Stimulated activated CD8-positive, alpha-beta memory T cell treated with anti-CD3 and anti-CD28 coated beads, Interleukin-7, amount 100 ng/mL, for 1 hour (primary cell): ENCODE measurements at places on chromosomes 4 and X.

GRCh38 chrX:112877771-112878173 lies 37.1 kb upstream of the AMOT start:
- no peak for DNase-seq

- no peak for DNase-seq
Observed at GRCh38 chr4:139814323-139815015, 148.8 kb downstream of the MGST2 start.

DNA sequence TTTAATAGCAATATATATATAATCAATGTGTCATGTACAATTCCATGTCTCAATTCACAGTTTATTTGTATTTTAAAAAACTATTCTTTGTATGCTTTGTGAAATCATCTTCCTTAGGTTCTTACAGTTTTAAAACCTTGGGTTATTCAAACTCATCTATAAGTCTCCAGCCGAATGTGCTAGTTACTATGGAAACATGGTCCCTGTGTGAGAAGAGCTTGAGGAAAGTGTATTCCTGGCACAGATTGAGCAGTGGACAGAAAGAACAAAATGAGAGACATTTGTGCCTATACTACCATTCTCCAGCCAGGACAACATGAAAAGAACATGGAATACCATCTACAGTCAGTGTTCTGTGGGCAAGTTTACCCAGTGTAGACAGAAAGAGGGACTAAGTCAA lies 103.4 kb downstream of the EFHC2 start:
- no peak for DNase-seq

DNA sequence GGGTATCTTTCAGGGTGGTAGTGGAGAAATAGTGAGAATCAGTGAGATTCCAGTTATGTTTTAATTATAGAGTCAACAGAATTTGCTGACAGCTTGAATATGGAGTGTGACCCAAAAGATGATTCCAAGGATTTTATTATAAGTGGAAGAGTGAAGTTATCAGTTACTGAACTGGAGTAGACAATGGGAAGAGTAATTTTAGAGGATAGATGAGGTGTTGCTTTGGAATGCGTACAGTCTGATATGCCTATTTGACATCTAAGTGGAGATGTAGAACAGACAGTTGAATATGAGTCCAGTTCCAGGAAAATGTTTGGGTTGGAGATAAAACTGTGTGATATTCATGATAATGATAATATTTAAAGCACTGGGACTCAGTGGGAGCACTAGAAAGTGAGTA lies 174.2 kb downstream of the MAPK10 start:
- DNase-seq: no peak

DNA sequence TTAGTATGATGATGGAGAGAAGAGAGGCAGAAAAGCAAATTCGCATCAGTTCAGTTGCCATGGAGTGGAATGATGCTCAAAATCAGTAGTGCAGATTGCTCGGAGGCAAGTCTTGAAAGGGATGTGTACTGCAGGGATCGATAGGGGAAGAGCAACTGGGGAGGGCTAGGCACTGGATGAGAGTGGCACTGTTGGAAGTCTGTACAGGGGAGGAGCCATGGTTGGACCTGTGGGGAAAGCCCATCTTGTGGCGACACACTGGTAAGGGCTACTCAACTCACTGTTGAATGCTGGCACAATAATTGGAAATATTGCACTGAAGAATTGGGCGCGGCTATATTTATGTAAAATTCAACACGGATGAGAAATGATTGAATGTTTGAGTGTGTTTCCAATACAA lies 1.2 kb downstream of the RAB9B start:
- DNase-seq: no peak

DNA sequence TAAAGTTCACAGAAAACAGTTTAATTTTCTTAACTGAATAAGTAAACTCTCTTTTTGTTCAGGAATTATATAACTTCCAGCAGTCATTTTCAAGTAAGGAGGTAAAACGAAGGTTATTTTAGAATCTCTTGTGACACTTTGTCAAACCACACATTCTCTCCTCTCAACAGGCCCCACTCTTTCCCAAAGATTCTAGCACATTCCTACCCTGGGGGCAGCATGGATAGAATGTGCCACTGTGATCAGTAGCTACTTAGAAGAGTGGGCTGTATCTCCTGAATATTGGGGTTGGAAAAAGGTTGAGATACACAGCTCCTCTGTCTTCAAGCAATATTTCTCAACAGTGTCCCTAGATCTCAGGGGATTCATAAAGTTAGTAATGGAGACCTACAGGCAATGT lies 157.6 kb downstream of the EMCN start:
- no peak for DNase-seq

- no peak for DNase-seq
Observed at GRCh38 chr4:33996075-33996718, 2248.1 kb downstream of the ARAP2 start.

- DNase-seq: no peak
Observed at GRCh38 chrX:47558436-47558835, 2.6 kb upstream of the ARAF start.

DNA sequence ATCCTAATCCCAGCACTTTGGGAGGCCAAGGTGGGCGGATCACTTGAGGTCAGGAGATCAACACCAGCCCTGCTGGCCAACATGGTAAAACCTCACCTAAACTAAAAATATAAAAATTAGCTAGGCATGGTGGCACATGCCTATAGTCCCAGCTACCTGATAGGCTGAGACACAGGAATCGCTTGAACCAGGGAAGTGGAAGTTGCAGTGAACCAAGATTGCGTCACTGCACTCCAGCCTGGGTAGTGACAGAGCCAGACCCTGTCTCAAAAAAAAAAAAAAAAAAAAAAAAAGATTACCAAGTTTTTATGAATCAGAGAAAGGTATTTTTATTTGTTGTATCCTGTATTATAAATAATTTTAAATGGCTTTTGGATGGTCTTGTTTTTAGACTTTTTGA lies 15.1 kb downstream of the TRAPPC11 start:
- no peak for DNase-seq

DNA sequence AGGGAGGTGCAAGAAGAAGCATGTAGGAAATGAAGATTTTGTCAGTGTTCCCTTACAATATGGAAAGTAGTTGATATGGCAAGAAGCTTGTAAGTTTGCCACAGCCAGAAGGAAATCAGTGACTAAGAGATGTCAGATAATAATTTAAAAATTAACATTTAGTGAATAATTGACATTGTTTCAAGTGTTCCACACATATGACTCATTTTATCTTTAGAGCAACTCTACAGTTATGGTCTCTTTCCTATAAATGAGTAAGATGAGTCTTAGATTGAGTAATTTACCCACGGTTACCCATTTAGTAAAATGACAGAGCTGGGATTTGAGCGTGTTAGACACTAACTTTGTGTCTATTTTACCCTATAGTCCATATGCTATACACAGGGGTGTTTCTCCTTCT lies 300.3 kb upstream of the IRS4 start:
- DNase-seq: no peak

- DNase-seq: no peak
Observed at GRCh38 chrX:129961180-129962083, 21.0 kb upstream of the BCORL1 start.

- DNase-seq: no peak
Observed at GRCh38 chrX:22296871-22297270, 24.2 kb downstream of the CBLL2 start.

- DNase-seq: no peak
Observed at GRCh38 chr4:7394681-7395451, 39.9 kb downstream of the PSAPL1 start.

- DNase-seq: no peak
Observed at GRCh38 chr4:74975848-74976824, 43.2 kb downstream of the PARM1 start.

DNA sequence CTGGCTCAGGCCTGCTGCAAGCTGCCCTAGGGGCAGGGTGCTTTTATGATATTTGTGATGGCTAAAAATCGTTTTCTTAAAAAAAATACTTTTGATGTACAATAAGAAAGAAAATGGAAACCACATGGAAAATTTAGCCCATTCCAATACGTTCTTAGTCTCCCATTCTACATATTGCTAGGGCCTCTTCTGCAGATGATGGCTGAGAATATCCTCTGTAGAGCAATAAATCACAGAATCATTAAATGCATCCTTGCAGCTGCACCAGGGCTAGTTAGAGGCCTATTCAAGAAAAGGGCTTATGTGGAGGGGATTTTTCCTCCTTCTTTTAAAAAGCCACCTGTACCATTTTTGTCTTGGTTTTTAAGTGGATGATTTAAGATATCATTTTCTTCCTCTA lies 97.6 kb upstream of the C1GALT1C1 start:
- no peak for DNase-seq

GRCh38 chrX:40111868-40112267 lies 14.1 kb upstream of the BCOR start:
- no peak for DNase-seq

- DNase-seq: no peak
Observed at GRCh38 chr4:110543577-110543976, 67.6 kb downstream of the ENPEP start.

DNA sequence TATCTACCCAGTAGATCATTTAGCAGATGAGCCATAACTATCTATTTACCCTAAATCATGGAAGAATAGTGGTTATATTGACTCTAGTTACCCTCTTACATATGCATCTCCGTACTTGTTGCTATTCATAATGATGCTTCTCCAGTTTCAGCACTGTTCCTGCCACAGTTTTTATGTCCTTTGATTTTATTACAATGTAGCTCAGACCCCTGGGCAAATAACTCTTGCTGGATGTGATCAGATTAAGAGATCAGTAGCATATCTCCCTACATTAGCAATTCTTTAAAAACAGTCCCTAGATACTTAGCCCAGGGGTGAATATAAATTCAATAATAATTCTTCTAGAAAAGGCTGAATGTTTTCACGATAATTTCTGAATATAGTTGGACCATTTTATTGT lies 696.5 kb downstream of the ADGRL3 start:
- DNase-seq: no peak

DNA sequence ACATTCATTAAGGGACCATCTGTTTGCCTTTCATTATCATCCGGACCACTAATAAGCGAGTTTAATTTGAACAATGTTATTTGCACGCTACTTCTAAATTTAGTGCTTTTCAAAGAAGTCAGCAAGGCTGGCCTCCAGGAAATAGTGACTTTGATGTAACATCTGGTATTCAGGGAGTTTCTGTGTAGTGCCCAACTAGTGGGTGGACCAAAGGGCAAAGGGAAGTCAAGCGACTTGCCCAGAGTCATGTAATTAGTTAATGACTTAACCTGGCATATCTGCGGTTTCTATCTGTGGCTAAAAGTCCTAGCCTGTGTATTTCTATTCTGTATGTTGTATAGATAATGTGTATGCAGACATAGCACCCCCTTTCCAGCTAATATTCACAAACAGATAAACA lies 56.3 kb upstream of the LCORL start:
- no peak for DNase-seq

GRCh38 chrX:150857453-150857852 lies 41.0 kb downstream of the CD99L2 start:
- no peak for DNase-seq

DNA sequence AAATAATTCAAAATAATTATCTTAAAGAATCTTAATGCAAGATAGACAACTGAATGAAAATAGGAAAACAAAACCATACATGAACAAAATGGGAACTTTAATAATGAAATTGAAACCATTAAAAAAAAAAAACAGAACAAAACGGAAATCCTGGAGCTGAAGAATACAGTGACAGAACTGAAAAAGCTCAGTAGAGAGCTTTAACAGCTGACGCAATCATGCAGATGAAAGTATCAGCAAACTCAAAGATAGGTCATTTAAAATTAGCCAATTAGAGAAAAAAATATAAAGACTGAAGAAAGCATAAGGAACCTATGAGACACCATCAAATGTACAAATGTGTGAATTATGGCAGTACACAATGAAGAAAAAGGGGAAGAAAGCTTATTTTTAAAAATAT lies 18.8 kb downstream of the SLC25A31 start:
- DNase-seq: no peak

DNA sequence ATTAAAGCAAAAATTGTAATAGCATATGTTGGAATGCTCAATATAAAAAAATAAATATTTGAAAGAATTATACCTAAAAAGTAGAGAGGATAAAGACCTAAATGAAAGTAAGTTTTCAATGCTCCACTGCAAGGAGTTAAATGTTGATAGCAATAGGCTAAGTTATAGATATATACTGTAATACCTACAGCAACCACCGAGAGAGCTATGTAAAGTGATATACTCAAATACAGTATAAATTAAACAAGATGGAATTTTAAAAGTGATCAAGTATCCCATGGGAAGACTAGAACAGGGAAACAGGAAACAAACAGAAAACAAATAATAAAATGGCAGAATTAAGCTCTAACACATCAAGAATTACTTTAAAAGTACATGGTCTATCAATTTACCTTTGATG lies 73.9 kb downstream of the CASP3 start:
- no peak for DNase-seq

DNA sequence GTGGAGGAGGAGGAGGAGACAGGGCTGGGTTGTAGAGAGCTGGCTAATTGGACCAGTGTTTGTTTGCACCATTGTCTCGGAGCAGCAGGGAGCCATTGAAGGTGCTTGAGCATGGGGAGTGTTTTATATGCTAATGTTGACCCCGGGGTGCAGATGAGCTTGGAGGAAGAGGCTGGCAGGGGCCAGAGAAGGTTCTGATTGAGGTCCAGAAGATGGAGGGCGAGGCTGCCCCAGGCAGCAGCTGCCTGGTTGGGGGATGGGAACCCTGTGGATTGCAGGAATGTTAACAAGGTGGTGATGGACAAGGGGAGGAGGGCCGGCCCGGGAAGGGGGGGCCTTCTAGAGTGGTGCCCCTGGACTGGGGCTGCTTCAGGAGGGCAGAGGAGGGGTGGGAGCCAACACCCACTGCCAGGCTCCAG lies 18.0 kb downstream of the DOK7 start:
- no peak for DNase-seq

- DNase-seq: no peak
Observed at GRCh38 chrX:119042040-119042439, 30.8 kb upstream of the CT47C1 start.

DNA sequence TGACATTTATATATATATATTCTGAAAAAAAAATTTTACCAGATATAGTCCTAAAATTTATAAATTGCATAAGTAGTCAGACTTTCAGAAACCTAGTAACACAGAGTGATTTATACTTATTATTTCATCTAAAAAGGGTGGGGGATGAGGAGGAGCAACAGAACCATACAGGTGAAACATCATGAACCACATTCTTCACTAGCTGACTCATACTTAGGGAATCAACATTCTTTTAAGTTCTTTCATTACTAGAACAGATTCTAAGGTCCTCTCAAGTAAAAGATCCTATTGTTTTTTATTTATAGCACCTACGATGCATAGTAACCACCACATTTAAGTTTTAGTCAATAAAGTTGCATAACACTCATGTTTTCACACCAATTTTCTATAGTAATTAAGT lies 166.1 kb downstream of the LRBA start:
- DNase-seq: no peak

GRCh38 chr4:122728856-122729255 lies 3.6 kb upstream of the BBS12 start:
- DNase-seq: no peak

- no peak for DNase-seq
Observed at GRCh38 chrX:65668377-65669310, 1.2 kb downstream of the MSN start.
